ENCODE measurements at places on chromosomes 6 and 20.

GRCh38 chr20:51696304-51697071 lies 71.7 kb downstream of the ATP9A start:
- no peaks in the 10 kb centered on the region for H3K27me3 ChIP-seq
- H3K36me3 ChIP-seq = peaks cover 10% of the 10 kb centered on the region
- peaks cover 10% of the 10 kb centered on the region for H3K4me1 ChIP-seq
- DNase-seq = no peak
- H3K4me3 ChIP-seq = no peak overlapping the region

DNA sequence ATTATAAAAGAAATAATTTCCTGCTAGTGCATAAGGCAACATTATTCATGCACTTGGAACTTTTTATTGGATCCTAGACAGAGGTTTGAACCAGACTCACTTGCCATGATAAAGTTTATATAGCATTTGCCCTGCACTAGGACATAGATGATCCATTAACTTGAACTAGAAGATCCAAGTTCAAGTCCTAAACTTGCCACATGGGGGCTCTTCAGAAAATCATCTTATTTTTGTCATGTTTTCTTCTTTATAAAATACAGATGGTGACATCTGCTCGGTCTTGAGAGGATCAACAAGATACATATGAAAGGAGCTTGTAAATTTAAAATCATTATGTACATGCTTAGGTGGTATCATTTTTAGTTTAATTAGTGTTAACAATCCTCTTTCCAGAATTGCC lies 94.5 kb downstream of the SIM1 start:
- H3K27me3 ChIP-seq = no peaks in the 10 kb centered on the region
- DNase-seq = no peak
- no peak overlapping the region for H3K27ac ChIP-seq
- H3K4me3 ChIP-seq = no peak overlapping the region
- H3K4me1 ChIP-seq = no peaks in the 10 kb centered on the region

GRCh38 chr20:7627734-7628663 lies 312.3 kb downstream of the HAO1 start:
- H3K27ac ChIP-seq = no peak overlapping the region
- no peaks in the 10 kb centered on the region for H3K4me1 ChIP-seq
- no peak overlapping the region for H3K4me3 ChIP-seq
- no peaks in the 10 kb centered on the region for H3K36me3 ChIP-seq
- DNase-seq = no peak

- no peaks in the 10 kb centered on the region for H3K27me3 ChIP-seq
- no peak overlapping the region for H3K27ac ChIP-seq
- no peak for DNase-seq
- peaks cover 9% of the 10 kb centered on the region for H3K36me3 ChIP-seq
- no peak overlapping the region for H3K4me3 ChIP-seq
Measured at GRCh38 chr6:166930354-166930891, 25.9 kb downstream of the RNASET2 start.

- H3K4me1 ChIP-seq = no peaks in the 10 kb centered on the region
- H3K27me3 ChIP-seq = no peaks in the 10 kb centered on the region
- no peak overlapping the region for H3K4me3 ChIP-seq
- DNase-seq = no peak
Measured at GRCh38 chr20:32144898-32145662, 35.6 kb downstream of the TM9SF4 start.

DNA sequence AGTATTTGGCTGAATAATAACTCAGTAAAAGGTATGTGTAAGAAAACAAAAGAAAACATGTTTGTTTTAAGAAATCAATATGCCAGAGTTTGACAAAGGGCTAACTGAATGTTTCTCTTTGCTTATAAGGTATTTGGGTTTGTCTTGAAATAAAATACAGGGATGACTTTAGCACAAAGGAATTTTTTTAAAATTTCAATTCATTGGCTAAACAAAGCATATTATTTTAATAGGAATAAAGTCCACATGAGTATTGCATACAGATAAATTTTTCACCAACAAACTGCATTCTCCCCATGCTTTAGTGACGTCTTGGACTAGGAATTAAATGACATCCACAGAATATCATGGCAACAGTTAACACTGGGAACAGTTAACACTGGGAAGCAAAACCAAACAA lies 480.0 kb upstream of the JAG1 start:
- H3K27ac ChIP-seq = no peak overlapping the region
- no peak for DNase-seq
- no peak overlapping the region for H3K4me3 ChIP-seq

- H3K27me3 ChIP-seq = no peaks in the 10 kb centered on the region
- no peaks in the 10 kb centered on the region for H3K4me1 ChIP-seq
- no peaks in the 10 kb centered on the region for H3K36me3 ChIP-seq
- no peak overlapping the region for H3K27ac ChIP-seq
Measured at GRCh38 chr6:44169154-44169553, 10.5 kb downstream of the CAPN11 start.
